HFFc6 (cell line): ENCODE measurements at places on chromosomes 6 and 20.

- no peak for DNase-seq
These were observed 19.3 kb downstream of the TOP1 start for GRCh38 chr20:41047975-41048305.

DNA sequence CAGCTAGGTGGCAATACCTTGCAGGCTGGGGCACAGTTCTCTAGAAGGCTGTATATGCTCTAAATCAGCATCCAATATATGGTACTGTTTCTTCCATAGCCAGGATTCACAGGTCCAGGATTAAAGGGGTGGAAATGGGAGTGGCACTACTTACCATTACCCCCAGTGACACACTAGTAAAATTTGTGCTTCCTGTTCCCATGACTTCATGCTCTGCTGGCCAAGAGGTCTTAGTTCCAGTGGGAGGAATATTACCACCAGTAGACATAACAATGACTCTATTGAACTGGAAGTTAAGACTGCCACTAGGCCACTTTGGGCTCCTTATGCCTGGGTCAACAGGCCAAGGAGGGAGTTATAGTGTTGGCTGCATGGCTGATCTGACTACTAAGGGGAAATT, 174.3 kb upstream of the TNFAIP3 start:
- DNase-seq = no peak

- no peak for DNase-seq
These were observed 121.2 kb downstream of the BCKDHB start for GRCh38 chr6:80227545-80228105.

GRCh38 chr20:4127344-4127743, 112.0 kb upstream of the RNF24 start:
- DNase-seq = no peak

DNA sequence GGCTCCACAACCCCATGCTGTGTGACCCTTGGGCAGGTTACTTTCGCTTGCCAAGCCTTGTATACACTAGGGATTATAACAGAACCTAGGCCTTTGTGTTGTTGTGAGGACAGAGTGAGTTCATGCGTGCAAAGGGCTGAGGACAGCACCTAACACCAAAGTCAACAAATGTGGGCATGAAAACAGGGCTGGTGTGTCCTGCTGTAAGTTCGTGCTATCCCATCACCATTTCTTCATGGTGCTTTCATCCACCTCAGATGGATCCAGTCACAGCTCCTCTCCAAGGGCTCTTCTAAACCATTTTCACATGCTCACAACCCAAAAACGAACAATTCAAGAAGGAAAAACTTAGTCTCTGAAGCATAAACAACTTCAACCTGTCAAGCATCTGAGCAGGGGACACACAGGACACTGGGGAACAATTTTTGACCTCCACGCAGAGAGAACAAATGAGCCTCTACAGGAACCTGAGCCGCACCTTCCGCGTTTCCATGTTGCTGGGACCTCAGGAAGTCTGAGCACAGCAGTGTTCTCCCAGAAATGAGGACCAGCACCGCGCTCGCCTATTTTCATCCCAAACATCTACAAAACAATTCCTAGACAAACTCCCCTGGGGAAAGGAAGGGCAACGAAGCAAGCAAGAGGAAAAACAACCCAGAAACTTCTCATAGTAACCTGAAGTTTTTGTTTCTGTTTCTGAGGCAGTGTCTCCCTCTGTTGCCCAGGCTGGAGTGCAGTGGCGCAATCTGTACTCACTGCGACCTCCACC, 3.1 kb downstream of the LRP11 start:
- DNase-seq = no peak

DNA sequence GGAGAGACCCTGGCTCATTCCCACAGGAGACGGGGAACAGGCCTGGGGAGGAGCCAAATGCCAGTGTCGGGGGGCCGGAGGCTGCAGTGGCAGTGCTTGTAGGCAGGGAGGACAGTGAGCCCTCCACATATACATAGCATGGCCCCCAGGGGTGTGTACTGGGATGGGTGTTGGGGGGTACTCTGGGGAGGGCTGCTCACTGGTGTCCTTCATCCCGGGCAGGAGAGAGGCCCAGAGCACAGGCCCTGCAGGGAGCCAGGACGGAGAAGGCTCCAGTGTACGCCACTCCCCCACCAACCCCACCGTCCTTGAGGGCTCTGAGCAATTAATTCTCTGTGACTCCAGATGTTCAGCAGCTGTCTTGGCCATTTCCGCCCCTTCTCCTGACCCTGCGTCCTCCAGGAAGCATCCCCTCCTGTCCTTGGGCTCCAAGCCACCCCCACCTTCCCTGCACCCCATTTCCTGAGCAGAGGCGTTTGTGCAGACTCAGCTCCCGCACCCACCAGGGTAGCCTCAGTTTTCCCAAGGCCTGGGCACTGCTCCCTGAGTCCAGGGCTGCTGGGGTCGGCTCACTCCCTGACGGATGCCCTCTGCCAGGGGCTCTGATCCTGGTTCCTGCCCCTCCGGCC, 3.4 kb upstream of the ABHD16B start:
- no peak for DNase-seq

DNA sequence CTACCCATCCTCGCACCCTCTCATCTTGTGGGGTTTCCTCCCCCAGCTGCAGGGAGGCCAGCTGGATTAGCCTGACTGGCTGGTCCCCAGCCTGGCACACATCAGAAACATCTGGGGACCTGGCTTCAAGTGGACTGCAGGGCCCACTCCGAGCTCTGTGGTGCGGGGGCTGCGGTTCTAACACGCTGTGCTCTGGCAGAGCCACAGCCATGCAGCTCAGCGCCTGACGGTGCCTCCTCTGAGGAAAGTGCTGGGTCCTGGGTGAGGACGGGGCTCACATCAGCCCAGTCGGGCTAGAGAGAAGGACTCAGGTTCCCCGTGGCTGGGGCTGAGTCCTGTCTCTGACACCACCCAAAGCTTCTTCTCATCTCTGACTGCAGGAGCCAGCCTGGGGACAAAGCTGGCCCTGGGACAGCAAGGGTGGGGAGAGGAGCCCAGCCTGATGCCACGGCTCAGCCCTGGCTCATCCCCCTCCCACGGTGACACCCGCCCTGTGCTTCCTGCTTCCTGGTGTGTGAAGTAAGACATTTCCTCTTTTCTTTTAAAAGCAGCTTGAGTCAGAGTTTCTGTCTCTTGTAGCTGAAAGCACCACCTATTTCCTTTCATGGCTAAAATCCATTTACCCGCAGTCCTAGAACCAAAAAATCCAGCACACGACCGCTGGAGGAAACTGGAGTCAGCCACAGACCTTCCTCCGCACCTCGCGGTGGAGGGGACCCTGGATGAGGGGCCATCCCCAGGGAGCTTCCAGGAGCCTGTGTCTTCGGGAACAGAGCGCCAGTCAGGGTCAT, 127.4 kb upstream of the AFDN start:
- no peak for DNase-seq
